Stimulated activated CD4-positive, alpha-beta T cell treated with anti-CD3 and anti-CD28 coated beads, TNF-alpha, amount 100 ng/mL, for 1 hour (primary cell): ENCODE measurements at places on chromosomes 7 and 10.

- DNase-seq: no peak
These were observed 1172.9 kb upstream of the AUTS2 start for GRCh38 chr7:68425377-68425776.

DNA sequence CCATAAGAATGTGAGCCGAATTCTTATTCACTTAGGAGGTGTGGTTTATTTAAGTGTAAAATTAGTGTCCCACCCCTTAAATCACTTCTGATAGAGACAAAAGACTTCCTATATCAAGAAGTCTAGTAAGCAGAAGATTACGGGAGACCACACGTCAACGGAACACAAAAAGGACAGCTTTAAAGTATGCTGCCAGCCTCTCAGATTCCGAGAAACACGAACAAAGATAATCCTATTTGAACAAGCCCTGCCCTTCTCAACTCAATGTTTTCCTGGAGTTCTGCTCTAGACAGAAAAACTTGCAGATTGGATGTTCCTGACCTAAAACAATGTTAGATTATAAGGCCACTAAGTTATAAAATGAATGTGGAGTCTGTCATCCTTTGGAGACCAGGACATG lies 4.9 kb upstream of the MCU start:
- no peak for DNase-seq

GRCh38 chr7:22972207-22972606 lies 41.7 kb downstream of the HYCC1 start:
- DNase-seq: no peak

GRCh38 chr7:156547884-156548561 lies 92.6 kb upstream of the RNF32 start:
- no peak for DNase-seq

- DNase-seq: no peak
These were observed 171.7 kb downstream of the KIF20B start for GRCh38 chr10:89873055-89873454.

- no peak for DNase-seq
These were observed 84.2 kb downstream of the STRA8 start for GRCh38 chr7:135317676-135318325.

- DNase-seq: no peak
These were observed 45.8 kb upstream of the INSIG1 start for GRCh38 chr7:155251831-155252230.
